SK-N-DZ (cell line): ENCODE measurements at places on chromosomes 2 and 18.

GRCh38 chr2:222656526-222657446, 894 bp upstream of the FARSB start:
- no peak for DNase-seq

GRCh38 chr2:209496586-209496982, 72.7 kb downstream of the MAP2 start:
- DNase-seq: no peak

DNA sequence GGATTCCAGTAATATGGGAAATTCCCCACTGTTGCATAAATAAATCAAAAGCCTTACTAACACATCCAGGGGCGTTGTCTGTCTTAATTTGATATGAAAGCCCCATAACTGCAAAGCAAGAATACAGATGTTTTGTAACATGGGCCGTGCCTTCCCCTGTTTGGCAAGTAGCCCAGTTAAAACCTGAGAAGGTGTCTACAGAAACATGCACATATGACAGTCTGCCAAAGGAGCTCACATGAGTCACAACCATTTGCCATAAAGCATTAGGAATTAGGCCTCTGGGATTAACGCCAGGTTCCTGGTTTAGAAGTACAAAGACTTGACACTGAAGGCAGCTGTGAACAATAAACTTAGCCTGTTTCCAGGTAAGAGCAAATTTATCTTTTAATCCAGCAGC, 43.1 kb upstream of the LONRF2 start:
- peak; percentile 20 for DNase-seq

- DNase-seq: no peak
Observed at GRCh38 chr2:27914805-27915175, 24.3 kb downstream of the BABAM2 start.

DNA sequence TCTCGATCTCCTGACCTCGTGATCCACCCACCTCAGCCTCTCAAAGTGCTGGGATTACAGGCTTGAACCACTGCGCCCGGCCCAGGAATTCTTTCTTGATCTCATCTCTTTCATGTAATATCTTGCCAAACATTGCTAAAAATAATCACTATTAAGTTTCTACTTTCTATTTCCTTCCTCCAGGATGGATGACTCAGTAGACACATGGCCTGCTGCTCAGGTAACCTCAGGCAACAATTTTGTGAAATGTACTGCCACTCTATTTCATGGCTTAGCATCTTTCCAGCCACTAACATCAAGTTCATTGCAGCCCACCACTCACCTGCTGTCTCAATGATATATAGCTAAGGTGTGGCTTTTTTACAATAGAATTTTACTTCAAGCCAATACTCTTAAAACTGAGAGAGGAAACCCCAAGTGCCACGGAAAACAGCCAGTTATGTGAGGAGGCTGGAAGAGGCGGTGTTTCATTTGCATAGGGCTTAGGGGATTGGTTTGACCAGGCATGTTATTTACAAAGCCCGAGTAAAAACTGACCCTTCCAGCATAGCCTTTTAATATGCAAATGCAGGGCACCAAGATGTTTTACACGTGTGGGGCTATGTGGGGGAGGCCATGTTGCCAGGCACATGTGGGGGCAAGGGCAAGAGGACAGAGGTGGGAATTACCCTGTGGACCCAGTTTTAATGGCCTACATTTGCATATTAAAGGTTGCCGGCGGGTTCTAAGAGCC, 11.3 kb upstream of the SUMO1 start:
- no peak for DNase-seq

GRCh38 chr2:173545364-173545763, 190.7 kb downstream of the CDCA7 start:
- no peak for DNase-seq

GRCh38 chr2:8224347-8225190, 457.3 kb upstream of the ID2 start:
- DNase-seq: no peak

DNA sequence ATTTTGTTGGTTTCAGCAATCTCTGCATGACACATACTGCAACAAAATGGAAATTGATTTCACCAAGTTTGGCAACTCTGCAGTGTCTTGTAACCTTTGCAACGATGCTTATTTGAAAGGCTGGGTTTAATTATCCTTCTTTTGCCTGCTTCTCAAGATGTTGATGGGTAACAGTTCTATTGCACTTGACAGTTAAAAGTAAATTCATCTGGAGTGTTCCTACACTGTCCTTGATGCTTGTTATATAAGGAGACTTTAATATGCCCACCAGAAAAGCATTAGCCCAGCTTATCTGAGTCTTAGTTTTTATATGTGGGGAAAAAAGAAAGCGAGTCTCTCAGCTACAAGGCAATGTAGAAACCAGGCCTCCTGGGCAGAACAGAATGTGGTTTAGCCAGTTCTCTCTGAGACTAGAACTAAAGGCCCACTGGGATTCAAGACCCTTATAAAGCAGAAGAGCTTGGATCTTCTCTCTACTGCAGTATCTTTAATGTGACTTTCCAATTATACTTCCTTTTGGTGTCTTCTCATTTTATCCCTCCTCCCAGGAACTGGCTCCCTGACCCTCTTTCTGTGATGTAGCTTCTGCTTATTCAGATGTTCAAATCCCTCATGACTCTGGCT, 106.8 kb upstream of the LYPD6 start:
- DNase-seq: peak; percentile 89

DNA sequence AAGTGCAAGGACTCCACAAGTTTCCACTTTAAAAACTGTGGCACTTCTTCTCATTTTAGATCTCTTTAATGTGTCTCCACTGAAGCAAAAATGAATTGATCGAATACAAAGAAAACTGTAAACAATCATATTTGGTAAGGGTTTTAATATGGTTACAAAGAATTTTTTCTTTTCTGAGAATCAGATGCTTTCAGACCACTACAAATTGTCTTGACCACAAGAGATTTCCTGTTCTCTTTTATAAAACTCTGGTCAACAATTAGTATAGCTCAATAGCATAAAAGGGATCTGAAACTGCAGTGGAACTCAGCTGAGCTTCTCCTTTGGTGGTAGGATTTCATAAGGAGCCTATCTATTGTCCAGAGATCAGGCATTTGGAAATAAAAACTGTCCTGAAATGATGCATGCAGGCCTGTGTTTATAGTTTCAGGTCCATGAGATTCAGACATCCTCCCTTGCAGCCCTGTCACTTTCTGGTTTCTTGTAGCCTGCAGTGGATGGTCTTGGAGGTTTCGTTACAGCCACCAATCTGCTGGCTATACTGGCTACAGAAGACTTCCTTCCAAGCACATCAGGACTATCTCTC, 120.0 kb downstream of the DOCK10 start:
- DNase-seq: no peak

GRCh38 chr18:9613550-9614400, 584 bp downstream of the PPP4R1 start:
- DNase-seq: peak; percentile 42

- DNase-seq: no peak
Observed at GRCh38 chr2:2621855-2622254, 290.8 kb upstream of the MYT1L start.

DNA sequence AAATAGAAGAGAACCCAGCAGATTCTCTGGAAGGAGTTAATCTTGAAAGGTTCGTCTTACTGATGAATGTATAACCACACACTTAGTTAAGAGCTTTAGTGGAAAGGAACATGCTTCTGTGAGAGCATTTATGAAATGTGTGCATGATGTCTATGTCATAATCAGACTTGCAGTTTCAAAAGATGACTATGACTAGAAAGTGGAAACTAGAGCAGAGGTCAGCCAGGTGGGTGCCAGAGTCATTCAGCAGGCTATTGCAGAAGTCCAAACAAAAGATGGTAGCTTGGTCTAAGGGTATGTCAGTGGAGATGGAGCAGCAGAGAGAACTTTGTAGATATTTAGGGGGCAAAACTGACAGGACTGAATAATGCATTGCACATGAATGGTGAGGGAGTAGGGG, 825.8 kb downstream of the DCC start:
- DNase-seq: no peak
